PC-3 (cell line): ENCODE measurements at places on chromosomes 6 and 20. TPM values are rescaled to one million over a fixed set of nuclear protein-coding genes. Genes with fewer than 3 reads are reported as not detected.

- DNase-seq, result no peak
These were observed 108.9 kb downstream of the SNX5 start for GRCh38 chr20:17859616-17860232.

DNA sequence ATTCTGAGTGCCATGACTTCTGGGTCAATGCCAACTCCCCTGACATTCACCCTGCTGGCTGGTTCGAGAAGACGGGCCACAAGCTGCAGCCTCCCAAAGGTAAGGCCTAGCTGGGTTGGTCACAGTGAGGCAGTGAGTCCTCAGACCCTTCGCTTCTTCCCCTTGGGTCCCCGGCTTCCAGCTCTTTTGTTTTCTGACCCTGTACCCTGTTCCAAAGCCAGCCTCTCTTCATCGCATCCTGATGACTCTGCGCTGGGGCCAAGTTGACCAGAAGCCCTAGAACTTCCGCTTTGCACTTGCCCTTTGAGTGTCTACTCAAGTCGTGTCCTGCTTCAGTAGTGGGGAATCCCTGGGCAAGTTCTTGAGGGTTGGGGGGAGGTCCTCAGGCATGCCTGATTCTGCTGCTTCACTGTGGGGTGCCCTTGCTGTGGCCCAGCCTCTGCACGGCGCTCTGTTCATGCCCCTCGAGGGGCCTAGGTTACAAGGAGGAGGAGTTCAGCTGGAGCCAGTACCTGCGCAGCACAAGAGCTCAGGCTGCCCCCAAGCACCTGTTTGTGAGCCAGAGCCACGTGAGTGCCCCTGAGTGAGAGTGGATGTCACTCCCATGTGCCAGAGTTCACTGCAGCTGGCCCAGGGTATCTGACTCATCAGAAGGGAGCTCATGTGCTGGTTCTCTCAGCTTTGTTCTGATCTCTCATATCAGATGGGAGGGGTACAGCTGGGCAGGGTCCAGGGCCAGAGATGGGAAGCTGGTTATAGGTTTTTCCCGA lies 23.0 kb downstream of the L3MBTL1 start:
- DNase-seq, result no peak

- DNase-seq, result no peak
These were observed 161.4 kb upstream of the SNX9 start for GRCh38 chr6:157661652-157662051.

GRCh38 chr20:63626424-63627128 lies at the start of gene GMEB2:
Gene GMEB2 (minus strand): TSS chr20:63627101. CDS start chr20:63619397, 7,704 bp downstream.
- peak; percentile 74 for DNase-seq

BPIFB2 gene
- not detected in 2 replicates for total RNA-seq

TMEM200A gene
- 0.40 TPM in 1 of 2 replicates, not detected in the other for total RNA-seq

DNA sequence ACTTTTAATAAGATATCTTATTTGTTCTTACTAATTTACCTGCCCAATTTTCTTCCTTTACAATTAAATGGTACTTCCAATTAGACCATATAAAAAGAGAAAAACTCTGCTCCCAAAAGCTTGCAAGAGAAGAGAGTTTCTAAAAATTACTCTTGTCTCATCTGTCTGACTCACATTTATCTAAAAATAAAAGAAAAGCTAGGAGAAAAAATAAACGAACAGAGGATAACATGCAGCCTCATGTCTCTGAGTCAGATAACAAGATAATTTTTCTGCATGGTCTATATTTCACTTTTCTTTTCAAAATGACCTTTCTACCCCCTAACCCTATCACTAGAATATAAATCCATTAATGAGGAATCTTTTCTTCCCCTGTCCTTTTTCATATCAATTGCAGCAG lies 127.2 kb upstream of the TCF21 start:
- DNase-seq, result no peak

GRCh38 chr6:105539911-105540310 lies 137.0 kb upstream of the PREP start:
- DNase-seq, result no peak
